ENCODE measurements at places on chromosomes 16 and 17.

DNA sequence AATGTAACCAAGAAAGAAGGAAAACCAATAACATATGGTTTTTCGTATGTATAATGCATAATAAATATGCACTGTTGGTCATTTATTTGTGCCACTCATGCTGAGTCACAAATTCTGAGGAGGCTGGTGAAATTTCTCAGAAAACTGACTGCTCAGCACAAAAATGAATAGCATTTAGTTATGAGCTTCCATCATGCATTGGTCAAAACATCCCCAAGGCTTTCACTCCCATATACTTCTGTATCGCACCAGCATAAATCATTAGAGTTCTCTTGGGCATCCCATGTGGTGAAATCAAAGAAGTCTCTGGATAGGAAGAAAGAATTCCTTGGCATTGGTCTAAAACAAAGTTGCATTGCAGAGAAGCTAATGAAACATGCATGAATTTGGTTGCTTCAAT is 785.6 kb upstream of the CDH8 start:
- DNase-seq = no peak

- no peak for DNase-seq
Measured at GRCh38 chr17:60481604-60482003, 44.4 kb downstream of the APPBP2 start.

- DNase-seq = peak; percentile 89
Measured at GRCh38 chr17:60390186-60390585, 1.7 kb downstream of the USP32 start.

- no peak for DNase-seq
Measured at GRCh38 chr17:78836420-78837021, 4.1 kb downstream of the USP36 start.

GRCh38 chr16:78731785-78732184 is 632.3 kb downstream of the WWOX start:
- no peak for DNase-seq

- no peak for DNase-seq
Measured at GRCh38 chr16:69236319-69236718, 49.4 kb downstream of the SNTB2 start.
